Smooth muscle cell of the brain vasculature (primary cell): ENCODE measurements at places on chromosomes 5 and 9.

GRCh38 chr5:56588636-56589480, 226.5 kb upstream of the MAP3K1 start:
- DNase-seq: no peak

DNA sequence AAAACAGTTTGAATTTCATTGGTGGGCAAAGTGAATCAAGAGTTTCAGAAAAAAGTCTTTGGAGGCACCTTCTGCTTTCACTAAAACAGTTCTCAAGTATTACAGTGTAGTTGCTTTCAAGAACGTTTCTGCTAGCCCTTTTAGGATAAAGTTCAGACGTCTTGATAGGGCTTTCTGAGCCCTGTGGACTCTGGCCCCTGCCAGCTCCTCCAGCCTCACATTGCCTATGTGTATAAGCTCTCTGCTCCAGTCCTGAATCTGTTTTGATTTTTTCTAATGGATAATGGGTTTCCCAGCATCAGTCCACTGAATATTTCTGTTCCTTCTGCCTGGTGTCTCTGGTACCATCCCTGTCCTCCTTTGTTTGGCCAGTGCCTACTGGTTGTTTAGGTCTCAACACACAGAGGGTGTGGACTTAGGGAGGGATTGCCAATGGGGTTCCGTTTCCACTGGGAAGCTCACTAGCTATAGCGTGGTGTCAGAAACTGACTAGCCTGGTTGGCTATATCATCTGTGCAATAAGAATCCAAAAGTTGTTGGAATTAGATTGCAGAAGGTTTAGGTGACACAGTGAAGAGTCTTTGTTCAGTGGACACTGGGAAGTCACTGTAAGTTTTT, 26.4 kb downstream of the ARHGAP26 start:
- no peak for DNase-seq

DNA sequence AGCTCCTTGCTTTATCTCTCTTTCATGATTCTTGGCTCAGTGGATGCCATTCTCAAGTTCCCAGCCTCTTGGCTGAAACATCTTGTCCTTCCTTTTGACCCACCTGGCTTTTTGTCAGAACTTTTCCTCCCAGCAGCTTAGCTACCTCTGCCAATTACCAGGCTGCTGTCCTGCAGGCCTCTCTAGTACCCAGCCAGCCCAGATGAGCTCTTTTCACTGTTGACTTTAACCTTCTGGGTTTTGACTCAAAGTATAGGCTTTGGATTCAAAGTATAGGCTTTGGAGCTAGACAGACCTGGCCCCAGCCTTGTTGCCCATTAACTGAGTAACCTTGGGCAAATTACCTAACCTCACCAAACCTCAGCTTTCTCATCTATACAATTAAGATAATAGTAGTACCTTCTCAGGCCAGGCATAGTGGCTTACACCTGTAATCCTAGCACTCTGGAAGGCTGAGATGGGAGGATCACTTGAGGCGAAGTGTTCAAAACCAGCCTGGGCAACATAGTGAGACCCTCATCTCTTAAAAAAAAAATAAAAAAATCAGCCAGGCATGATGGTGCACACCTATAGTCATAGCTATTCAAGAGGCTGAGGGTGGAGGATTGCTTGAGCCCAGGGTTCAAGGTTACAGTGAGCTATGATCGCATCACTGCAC, 6.6 kb upstream of the TMEFF1 start:
- DNase-seq: no peak

GRCh38 chr5:20109326-20109725, 121.3 kb upstream of the CDH18 start:
- DNase-seq: no peak

- no peak for DNase-seq
Measured at GRCh38 chr5:139383275-139383992, at the start of gene SLC23A1. Gene SLC23A1 (minus strand): TSS chr5:139383297. CDS start chr5:139383253, 44 bp downstream.

- no peak for DNase-seq
Measured at GRCh38 chr9:127650518-127650917, 38.4 kb downstream of the STXBP1 start.

GRCh38 chr5:100560860-100561259, 25.7 kb downstream of the FAM174A start:
- DNase-seq: no peak

DNA sequence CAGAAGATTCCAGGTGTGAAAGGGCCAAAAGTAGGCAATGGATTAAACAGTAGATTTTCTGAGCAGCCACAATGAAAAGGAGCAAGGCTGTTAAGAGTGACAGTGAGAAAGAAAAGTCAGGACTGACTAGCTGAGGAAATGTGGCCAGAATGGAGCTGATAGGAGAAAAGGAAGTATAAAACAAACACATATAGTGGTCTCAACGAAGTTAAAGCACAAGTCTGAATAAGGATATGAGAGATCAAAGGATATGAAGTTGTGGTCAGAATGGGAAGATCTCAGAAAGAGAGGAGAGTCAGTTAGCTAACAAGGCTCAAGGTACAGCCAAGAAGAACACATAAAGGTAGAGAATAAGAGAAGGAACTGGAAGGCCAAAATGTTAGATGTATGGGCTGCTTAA, 39.9 kb downstream of the FNIP1 start:
- no peak for DNase-seq

GRCh38 chr9:115989831-115990230, 163.8 kb upstream of the PAPPA start:
- no peak for DNase-seq

GRCh38 chr5:177402271-177403043, 2.0 kb upstream of the PFN3 start:
- no peak for DNase-seq

DNA sequence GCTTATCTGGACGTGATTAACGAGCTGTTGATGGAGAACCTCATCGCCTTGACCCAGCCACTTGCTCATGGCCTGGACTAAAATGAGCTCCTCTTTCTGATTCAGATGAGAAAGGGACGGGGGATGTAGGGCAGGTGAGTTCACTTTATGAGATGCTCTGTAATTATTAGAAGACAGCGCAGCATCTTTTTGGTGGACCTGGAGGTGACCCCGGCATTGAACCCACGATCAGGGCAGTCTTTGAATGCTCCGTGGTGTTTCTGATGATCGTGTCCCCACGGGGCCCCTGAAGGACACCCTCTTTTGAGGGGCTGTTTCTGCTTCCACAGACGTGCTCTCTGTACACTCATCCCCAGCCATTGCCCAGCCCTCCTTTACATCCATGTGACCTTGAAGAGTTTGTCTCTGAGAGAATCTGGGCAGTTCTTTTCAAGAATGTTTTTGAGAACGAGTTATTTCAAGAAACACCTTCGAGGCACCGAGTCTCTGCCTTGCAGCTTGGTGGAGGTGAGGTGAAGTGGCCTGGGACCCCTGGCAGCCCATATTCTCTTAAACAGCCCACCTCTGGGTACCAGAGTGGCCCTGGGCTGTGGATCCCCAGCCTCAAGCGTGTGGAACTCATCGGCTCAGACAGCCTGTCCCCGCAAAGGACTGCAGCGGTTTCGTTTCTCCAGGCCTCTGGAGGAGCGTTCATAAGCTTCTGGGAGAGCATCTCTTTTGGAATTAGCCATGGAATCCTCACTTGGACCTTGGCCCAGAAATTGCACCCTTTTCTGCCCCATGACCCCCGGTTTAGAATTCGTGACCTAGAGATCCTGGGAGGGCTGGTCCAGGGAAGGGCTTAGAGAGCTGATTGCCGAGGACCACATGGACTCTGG, 50.3 kb downstream of the COL5A1 start:
- DNase-seq: no peak

DNA sequence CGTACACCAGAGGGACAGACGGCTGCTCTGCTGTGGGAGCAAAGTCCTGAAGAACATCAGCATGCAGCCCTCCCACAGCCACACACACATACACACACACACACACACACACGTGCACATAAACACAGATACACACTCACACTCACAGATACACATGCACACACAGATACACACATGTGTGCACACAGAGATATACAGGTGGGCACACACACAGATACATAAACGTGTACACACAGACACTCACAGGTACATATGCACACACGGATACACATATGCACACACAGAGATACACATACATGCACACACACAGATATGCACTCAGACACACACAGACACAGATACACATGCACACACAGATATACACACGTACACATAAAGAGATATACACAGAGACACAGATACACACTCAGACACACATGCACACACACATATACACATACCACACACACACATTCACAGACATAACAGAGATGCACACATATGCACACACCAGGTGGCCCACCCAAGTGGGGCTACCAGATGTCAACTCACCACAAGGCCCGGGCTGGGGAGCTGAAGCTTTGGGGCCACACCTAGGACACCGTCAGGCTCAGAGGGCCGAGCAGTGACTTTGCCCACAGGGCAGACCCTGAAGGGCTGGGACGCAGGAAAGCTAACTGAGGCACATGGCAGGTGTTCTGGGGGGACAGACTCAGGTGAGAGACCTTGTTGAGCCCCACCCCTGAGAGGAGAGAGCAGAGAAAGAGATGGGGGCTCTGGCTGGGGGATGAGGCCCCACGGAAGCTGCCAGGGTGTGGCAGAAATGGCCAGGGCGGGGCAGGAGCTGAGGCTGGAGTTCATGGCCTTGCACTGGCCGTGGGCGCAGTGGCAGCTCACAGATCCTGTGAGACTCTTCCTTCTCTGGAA, 148.6 kb upstream of the PPP1R26 start:
- DNase-seq: no peak

- DNase-seq: no peak
Measured at GRCh38 chr9:115167175-115167574, 49.2 kb upstream of the TNC start.

- DNase-seq: no peak
Measured at GRCh38 chr9:80664327-80665210, 1024.8 kb downstream of the TLE1 start.

DNA sequence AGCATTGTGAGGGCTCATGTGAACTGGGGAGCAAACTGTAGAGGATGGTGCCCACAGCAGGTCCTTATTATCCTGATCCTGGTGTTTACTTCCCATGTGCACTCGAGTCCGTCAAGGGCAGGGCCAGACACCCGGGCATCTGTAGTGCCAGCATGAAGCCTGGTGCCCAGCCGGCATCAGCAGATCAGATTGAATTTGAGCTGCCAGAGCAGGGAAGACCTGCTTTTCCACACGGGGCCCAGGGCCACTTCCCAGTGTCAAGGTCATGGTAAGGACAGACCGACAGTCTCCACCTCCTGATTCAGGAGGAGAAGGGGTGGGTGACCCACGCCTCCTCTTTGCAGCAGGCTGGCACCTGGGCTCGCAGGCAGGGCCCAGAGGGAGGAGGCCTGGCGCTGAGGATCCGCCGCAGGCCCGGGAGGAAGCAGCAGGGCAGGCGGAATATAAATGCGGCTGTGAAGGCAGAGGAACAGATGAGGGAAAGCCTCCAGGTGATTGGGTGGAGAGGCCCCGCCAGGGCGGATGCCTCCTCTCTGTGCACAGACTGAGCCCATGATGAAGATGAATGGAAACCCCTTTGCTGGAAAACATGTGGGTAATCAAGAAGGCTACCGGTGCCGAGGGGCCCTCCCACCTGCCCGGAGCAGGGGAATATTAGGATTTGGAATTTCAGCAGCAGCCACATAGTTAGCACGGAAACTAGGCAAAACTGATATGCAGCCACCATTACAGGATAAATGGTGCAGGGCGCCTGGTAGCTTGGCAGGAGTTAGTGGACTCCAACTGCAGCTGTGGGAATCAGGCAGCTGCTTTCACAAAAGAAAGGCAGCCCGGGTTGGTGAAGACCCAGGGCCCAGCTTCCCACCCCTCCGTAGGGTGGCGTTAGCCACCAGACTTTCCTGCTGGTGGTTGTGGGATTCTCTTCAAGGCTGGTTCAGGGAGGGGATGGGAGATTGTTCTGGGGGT, 114.9 kb downstream of the GAPVD1 start:
- no peak for DNase-seq

GRCh38 chr5:52863715-52864290, 76.1 kb downstream of the ITGA1 start:
- no peak for DNase-seq

GRCh38 chr5:151338734-151339133, 8.6 kb downstream of the SLC36A2 start:
- DNase-seq: no peak

GRCh38 chr5:151523335-151523734, 67.8 kb downstream of the FAT2 start:
- DNase-seq: no peak
